ENCODE measurements at places on chromosomes 2 and 18.

GRCh38 chr2:103208916-103209315, 447.1 kb downstream of the TMEM182 start:
- DNase-seq, result no peak

- no peak for DNase-seq
These were observed 212.0 kb upstream of the RAB6C start for GRCh38 chr2:129767346-129768035.

DNA sequence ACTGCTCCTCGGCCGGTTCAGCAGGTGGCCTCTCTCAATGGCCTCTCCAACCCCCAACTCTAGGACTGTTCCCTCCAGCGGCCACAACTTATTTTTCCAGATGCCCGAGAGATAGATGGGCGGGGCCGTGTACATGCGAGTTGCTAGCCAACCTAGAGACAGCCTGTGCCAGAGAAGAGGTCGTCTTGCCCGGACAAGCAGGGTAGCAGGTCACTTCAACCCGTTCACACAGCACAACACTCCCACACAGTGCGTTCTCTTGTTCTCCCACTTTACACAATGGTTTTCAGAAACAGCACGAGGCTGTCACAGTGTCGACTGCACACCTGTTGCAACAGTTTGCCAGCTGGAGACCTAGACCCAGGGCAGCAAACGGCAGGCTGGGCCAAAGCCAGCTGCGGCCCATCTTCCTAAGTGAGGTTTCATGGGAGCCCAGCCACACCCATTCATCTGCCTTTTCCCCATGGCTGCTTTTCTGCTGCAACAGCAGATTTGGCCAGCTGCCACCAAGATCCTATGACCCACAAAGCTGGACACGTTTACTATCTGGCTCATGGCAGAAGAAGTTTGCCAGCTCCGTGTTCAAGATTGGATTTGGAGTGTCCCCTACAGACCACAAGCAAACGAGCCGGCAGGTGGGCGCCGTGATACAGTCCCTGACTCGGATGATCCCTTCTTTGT, 7.3 kb upstream of the PRLH start:
- no peak for DNase-seq

DNA sequence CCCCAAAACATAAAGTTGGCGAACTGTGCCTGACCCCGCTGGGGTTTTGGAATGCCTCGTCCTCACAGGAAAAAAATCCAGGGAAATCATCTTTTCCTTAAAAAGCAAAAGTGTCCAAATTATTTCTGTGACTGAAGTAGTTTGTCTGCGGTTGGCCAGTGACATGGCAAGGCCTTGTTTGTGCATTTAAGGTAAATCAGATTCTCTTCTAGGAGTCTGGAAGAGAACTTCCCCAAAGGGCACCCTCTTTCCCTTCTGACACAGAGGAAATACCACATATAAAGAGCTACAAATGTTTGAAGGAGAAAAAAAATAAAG, 737 bp upstream of the CYB5A start:
- no peak for DNase-seq

- no peak for DNase-seq
These were observed 483.1 kb downstream of the DPP10 start for GRCh38 chr2:114925296-114926255.

- DNase-seq, result no peak
These were observed 42.6 kb upstream of the MTCL1 start for GRCh38 chr18:8662560-8663255.

GRCh38 chr2:237306083-237306786, 107.7 kb downstream of the COL6A3 start:
- no peak for DNase-seq

GRCh38 chr2:27636766-27637165, 7.9 kb downstream of the GPN1 start:
- no peak for DNase-seq

DNA sequence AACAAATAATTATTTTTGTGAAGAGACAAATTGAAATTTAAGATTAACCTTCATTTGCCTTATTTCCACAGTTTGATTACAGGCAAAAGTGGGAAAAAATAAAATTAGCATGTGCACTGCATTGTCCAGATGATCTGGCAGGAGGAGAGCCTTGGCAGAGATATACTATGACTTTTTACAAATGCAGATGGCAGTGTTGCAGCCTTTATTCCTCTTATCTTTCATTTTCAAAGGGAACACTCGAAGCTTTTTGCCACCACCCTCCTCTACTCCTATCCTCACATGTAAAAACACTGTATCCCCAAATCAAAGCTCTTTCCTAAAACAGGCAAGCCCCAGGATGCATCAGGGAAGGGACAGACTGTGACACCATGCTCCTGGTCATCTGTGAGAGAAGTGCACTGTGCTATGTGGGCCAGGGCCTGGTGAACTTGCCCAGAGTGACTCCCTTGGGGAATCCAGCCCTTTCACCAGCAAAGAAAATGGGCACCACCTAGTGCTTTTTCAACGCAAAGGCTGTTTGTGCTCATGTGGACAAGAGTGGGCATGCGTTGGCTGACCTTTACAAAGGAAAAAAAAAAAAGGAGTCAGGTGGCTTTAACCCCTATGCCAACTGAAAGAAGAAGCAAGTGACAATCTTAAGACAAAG, 74.7 kb upstream of the ETAA1 start:
- DNase-seq, result no peak

- no peak for DNase-seq
These were observed 49.0 kb upstream of the BIN1 start for GRCh38 chr2:127155947-127156346.

GRCh38 chr18:3706279-3707097, 256.5 kb downstream of the TGIF1 start:
- no peak for DNase-seq

DNA sequence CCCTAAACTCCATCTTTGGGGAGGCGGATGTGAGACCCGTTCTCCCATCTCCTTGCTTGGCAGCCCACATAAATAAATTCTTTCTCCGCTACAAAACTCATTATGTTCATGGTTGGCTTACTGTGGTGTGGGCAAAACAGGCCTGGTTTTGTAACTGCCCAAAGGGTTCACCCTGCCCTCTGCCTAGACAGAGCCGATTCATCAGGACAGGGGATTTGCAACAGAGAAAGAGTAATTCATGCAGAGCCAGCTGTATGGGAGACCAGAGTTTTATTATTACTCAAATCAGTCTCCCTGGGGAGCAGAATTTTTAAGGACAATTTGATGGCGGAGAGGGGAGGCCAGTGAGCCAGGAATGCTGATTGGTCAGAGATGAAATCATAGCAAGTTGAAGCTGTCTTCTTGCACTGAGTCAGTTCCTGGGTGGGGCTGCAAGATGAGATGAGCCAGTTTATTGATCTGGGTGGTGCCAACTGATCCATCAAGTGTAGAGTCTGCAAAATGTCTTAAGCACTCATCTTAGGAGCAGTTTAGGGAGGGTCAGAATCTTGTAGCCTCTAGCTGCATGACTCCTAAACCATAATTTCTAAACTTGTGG, 8.4 kb upstream of the RNF125 start:
- no peak for DNase-seq

DNA sequence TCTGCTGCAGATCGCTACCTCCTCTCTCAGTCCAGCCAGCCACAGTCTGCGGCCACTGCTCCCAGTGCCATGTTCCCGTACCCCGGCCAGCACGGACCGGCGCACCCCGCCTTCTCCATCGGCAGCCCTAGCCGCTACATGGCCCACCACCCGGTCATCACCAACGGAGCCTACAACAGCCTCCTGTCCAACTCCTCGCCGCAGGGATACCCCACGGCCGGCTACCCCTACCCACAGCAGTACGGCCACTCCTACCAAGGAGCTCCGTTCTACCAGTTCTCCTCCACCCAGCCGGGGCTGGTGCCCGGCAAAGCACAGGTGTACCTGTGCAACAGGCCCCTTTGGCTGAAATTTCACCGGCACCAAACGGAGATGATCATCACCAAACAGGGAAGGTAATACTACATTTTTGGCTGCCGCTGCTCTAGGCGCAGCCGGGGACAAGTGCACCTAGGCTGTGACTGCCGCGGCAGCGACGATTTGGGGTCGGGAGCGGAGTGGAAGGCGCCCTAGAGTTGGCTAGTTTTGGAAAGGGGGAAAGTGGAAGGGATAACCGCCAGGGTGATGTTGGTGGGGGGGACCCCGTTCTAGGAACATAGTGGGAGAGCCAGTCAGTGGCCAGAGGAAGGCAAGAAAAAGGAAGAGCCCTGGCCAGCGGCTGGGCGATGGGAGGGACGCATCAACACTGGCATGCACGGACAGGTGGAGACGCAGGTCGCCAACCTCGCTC, 776 bp downstream of the TBR1 start:
- no peak for DNase-seq

DNA sequence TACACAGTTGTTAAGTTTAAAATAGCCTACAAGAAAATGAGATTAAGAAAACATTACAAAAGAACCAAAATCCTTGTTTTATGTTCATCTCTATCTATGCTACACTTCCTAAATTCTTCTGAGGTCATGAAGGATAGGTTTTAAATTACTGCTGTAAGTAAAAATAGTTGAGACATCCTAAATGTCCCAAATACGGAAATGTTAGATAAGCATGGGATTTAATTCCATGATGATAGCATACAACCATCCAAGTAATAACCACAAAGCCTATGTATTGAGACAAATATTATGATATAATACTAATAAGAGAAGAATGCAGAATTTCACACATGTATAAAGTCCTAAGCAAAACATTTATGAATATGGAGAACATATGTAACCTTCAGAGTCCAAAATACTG, 34.1 kb downstream of the PIEZO2 start:
- no peak for DNase-seq

DNA sequence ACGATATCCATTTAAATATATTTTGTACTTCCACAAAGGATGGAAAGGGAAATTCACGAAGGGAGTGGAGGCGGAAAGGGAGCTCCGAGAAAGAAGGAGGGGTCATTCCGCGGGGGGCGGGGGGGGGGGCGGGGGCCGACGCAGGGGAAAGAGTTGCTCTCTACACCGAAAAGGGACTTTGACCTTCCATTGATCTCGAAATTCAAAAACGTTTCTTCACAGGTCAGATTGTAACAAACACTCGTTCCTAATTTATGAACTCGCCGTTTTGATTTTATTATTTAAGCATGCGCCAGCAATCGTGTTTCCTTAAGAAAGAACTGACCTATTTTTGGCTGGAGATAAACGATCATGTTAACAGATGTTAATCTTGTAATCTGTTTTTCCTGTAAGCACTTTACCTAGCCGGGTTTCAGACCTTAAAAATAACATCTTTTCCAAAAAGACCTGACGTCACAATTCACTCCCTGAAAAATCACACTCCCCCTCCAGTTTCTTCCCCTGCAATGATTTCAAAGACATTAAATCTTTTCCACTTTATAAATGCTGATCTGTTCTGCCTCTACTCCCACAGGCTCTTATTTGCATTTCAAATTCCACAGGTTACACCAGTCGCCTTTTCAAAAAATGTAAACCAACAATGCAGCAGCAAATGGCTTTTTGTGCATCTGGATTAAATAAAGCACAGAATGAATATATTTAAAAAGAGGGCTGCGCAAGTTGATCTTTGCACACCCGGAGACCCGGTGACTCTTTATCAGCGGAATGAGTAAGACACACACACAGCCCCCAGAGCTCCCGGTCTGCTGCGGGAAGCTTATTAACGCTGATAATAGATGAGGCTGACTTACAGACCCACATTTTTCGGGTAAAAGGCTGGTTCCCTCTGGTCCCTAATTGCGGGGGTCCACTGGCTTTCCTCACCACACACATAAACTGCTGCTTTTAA, 1.6 kb downstream of the ZNF516 start:
- no peak for DNase-seq

GRCh38 chr2:237219826-237220225, 134.1 kb downstream of the COPS8 start:
- DNase-seq, result no peak

- no peak for DNase-seq
These were observed 61.2 kb upstream of the FZD5 start for GRCh38 chr2:207830778-207831438.

GRCh38 chr2:46748735-46749531, 166.7 kb downstream of the MCFD2 start:
- DNase-seq, result no peak

DNA sequence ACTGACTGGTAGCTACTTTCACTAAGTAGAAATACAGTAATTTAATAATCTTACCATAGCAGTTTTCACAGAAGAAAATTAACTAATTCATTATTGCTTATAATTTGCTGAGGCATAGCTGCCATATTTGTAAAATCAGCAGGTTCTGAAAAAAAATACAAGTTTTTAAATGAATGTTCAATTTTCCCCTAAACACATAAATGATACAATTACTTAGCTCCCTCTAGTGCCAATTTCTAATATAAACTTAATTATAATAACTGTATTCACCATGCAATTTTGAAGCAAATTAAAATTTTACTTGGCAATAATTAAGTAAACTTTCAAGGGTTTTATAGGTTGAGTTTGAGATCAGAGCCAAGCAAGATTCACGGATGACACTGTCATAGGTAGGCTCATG, 1321.6 kb upstream of the ACVR2A start:
- DNase-seq, result no peak

DNA sequence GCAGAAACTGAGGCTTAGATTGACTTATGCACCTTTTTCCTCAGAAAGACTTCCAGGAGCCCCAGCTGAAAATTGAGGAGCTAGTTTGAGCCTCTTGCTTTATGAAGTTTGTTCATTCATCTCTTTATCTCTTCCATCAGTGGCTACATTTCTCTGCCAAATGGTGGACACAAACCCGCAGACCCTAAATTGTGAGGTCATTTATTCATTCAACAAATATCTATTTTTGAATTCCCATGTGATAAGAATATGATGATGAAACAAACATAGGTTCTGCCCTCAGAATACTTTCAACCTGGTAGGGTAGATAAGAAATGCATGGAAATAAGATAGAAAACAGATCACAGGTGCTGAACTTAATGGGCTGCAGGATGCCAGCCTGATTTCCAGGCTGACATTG, 309.4 kb downstream of the TNS1 start:
- no peak for DNase-seq

- no peak for DNase-seq
These were observed 3.0 kb upstream of the PXDN start for GRCh38 chr2:1747065-1747941.

GRCh38 chr2:212914392-212914791, 237.0 kb downstream of the IKZF2 start:
- no peak for DNase-seq

DNA sequence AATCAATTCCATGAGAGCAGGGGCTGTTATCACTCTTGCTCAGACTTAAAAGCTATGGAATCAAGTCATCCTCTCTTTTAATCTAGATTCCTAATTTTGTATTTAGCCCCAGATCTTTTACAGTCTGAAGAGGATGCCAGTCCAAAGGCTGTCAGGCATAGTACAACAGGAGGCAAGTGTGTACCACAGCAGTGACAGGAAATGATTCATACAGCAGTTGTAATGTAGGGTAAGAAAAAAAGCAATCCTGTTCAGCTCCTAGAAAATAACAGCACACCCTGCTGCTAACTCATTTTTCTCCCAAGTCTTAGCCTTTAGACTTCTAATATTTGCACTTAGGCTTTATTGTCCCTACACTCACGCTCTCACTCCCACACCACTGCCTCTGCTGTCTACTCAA, 127.8 kb upstream of the SYT4 start:
- DNase-seq, result no peak

- DNase-seq, result no peak
These were observed 273.3 kb downstream of the NDUFA10 start for GRCh38 chr2:239751679-239752355.

DNA sequence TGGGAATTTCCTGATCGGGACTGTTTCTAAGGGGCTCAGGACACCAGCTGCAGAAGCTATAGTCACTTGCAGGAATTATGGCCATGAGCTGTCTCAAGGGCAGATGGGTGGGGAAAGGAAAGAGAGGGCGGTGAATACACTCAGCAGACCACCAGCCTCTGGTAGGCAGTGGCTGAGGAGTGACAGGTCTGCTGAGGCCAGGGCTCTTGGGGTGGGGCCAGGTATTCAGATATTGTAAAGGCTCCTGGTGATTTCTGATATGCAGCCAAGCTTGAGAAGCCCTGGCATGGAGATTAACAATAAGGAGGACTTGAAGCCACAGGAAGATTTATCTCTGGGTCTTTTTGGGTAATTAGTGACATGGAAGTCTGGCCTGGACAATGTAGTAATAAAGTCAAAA, 145.3 kb upstream of the AQP4 start:
- DNase-seq, result no peak
